ENCODE measurements at places on chromosomes 13 and 19. TPM values are rescaled to one million over a fixed set of nuclear protein-coding genes. Genes with fewer than 3 reads are reported as not detected.

ZNF529 gene
- 59.1 TPM for total RNA-seq

DLL3 gene
- total RNA-seq: 13.9 TPM

FLT1 gene
- 9.8 TPM for total RNA-seq

PLPPR3 gene
- total RNA-seq: 119 TPM

CEACAM3 gene
- total RNA-seq: not detected

ZNF865 gene
- 1.2 TPM for total RNA-seq

PLK5 gene
- total RNA-seq: not detected

GRCh38 chr13:90270226-90270625, 1077.3 kb upstream of the MIR17HG start:
- no peak for DNase-seq

GRCh38 chr19:44894052-44894400, 3.0 kb downstream of the TOMM40 start:
- DNase-seq: no peak

DNA sequence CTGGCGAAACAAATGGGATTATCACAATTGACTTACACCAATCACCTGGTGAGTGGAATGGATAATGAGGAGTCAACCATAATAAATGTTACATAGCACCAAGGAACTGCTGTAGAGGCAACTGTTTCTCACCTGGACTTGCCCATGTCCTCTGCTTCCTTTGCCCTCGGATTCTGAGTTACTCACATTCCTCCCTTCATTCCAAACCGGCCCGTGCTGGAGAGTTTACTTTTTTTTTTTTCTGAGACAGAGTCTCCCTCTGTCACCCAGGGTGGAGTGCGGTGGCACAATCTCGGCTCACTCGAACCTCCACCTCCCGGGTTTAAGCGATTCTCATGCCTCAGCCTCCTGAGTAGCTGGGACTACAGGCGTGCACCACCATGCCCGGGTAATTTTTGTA, 41.5 kb upstream of the TSC22D1 start:
- no peak for DNase-seq

DNA sequence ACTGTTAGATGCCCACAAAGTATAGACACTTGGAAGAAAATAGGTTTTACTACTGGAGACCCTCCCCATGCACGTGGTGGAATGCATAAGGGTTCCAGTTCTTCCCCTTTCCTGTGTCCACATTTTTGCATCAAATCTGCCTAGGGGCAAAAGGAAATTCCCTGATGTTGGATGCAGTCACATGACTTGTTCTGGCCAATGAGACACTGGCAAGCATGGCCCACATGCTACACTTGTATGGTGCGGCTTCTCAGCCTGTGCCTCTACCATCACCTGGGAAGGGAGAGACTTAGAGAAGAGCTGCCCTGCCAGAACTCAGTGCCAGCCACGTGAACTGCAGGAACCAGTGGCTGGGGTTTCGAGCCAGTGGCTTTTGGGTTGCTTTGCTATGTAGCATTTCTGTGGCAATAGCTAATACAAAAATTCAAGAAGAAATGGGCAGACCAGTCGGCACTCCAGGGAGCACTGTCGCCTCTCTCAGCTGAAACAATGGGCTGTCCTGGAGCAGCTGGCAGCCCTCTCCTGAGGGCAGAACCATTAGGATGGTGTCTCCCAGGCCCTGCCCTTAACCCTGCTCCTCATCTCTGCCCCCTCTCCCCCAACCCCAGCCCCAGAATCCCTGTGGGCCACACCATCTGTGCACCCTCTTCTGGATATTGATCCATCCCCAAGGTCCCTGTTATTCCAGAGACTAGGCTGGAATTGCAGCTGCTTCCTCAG, 634.0 kb downstream of the UQCRFS1 start:
- no peak for DNase-seq

DNA sequence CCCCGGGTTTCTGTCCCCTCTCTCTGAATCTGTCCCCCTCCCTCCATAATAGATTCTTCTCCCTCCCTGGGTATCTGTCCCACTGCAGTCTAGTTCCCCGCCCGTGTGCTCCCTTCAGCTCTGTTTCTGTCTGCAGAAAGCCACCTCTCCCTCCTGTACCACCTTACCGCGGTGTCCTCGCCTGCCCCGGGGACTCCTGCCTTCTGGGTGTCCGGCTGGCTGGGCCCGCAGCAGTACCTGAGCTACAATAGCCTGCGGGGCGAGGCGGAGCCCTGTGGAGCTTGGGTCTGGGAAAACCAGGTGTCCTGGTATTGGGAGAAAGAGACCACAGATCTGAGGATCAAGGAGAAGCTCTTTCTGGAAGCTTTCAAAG, 1.3 kb downstream of the FCGRT start:
- DNase-seq: no peak

GRCh38 chr19:37964109-37964508, 57.1 kb downstream of the SIPA1L3 start:
- DNase-seq: no peak

DNA sequence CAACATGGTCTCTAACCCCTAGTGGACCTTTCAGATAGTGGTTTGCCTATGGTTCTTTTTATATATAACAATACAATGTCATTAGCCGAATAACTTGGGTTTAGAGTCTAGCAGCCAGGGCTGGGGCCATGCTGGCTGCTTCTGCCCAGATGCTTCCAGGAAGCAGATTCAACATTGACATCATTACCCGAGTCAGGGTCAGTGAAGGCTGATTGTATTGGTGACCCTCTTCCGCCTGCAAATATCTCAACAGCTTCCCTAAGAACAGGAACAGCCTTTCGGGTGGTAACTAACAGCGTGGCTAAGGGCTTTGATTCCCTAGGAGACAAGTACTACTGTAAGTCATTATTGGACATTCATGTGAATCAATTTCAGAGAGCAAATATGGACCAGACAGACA, 476.4 kb downstream of the UQCRFS1 start:
- DNase-seq: no peak

- no peak for DNase-seq
These were observed 29.1 kb downstream of the TUBGCP3 start for GRCh38 chr13:112558696-112559418.

DNA sequence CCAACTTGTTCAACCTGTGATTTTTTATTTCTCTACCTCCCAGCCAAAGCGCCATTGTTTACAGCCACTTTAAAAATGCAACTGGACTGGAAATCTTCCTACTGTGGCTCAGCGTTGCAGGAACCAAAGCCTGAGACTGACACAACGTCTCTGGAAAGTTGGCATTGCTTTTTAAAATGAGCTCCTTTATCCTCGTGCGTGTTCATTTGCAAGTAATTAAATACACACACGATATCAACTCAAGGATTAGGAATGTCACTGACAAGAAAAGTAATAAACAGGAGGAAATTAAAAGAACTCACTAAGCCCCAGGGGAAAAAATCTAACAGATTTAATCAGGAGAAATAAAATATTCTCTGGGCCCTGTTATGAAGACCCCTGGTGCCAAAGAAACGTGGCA, 184.6 kb upstream of the IRS2 start:
- no peak for DNase-seq

- no peak for DNase-seq
These were observed 10.5 kb downstream of the WIZ start for GRCh38 chr19:15439078-15439799.

DNA sequence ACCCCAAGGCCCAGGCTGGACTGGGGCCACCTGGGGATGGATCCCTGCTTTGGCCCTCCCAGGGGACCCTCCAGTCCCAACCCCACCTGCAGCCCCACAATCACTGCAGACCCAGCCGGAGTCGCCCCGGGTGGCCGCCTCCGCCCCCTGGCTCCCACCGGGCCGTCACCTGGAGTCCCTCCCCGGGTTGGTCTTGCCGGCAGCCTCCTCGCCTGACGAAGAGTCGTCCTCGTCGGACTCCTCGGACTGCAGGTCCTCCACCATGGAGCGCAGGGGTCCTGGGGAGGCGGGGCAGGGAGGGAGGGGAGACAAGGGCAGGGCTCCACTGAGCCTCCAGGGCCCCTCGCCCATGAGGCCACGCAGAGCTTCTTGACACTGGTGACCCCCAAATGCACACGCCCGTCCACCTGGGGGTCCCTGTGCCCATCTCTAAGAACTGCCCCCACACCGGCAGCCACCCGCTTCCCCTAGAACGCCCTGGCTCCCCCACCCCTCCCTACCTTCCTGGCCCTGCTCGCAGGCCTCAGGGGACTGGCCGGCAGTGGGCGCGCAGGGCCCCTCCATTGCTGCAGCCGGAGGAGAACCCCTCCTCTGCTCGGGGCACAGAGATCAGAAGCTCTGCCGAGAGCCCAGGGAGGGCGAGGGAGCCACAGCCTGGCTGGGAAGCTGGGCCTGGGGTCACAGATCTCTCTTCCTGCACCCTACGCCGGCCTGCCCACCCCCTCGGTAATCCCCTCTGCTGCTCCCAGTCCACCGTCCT, 63.4 kb downstream of the MLLT1 start:
- DNase-seq: no peak

- peak; percentile 90 for DNase-seq
These were observed 424 bp downstream of the FIZ1 start for GRCh38 chr19:55598719-55599467.

- DNase-seq: peak; percentile 52
These were observed 73.2 kb upstream of the MEDAG start for GRCh38 chr13:30832845-30833332.

DNA sequence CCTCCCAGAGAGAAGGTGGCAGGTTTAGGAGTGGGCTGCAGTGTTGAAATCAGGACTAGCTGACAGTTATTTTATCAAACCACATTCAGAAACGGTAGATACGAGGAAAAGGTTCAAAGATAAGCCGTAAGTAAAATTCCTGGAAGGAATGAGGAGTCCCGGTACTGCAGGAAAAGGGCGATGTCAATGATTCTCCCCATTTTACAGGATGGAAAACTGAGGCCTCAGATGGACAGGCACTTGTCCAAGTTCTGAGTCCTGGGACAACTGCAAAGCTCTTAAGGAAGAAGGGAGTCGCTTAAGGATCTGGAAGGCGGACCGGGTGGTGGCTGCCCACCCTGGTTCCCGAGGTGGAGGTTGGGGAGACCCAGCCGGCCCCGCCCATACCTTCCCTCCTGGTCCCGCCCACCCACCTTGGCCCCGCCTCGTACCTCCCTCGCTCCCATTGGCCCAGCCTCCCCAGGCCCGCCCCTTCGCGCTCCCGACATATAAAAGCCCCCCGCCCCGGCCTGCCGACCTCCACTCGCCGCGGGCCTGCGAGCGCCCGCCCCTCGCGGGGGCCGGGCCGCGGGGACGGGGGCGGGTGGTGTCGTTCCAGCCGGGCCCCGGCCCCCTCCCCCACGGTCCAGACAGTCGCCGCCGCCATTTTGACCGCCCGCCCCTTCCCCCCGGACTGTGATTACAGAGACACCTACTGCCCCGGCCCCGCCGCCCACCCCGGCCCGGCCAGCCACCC, 603 bp downstream of the RFX1 start:
- peak; percentile 73 for DNase-seq

DNA sequence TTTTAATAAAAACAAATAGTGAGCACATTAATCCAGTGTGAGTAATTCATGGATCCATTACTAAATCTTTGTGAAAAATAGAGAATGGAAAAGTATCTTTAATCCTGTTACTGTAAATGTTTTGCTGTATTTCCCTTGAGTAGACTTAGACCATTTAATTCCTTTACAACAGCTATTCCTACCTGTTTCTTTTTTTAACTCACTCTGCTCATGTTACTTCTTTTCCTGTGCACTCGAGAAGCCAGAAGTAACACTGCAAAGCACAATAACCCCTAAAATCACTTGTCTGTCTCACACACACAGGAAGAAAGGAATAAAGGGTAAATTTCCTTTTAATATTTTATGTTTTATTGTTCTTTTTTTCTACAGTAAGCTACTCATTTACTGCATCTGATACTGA, 244.3 kb downstream of the SHISA2 start:
- no peak for DNase-seq

DNA sequence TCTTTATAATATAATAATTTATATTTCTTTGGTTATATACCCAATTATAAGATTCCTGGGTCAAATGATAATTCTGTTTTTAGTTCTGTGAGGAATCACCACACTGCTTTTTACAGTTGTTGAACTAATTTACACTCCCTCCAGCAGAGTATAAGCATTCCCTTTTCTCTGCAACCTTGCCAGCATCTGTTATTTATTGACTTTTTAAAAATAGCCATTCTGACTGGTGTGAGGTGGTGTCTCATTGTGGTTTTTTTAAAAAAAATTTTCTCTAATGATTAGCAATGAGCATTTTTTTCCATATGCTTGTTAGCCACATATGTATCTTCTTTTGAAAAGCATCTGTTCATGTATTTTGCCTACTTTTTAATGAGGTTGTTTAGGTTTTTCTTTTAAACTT, 122.2 kb downstream of the ZNF486 start:
- DNase-seq: no peak
